Stimulated activated CD4-positive, alpha-beta T cell treated with anti-CD3 and anti-CD28 coated beads, Interleukin-15, amount 100 ng/mL, for 1 hour (primary cell): ENCODE measurements at places on chromosomes 4 and X.

GRCh38 chrX:17397074-17397473 lies 22.1 kb downstream of the NHS start:
- DNase-seq, result no peak

- DNase-seq, result no peak
Measured at GRCh38 chrX:39850630-39851152, 247.1 kb downstream of the BCOR start.

- DNase-seq, result no peak
Measured at GRCh38 chr4:184349283-184350039, 124.9 kb downstream of the IRF2 start.

GRCh38 chr4:155899891-155900290 lies 3.6 kb upstream of the TDO2 start:
- no peak for DNase-seq

GRCh38 chr4:124589786-124590185 lies 122.7 kb downstream of the ANKRD50 start:
- no peak for DNase-seq

DNA sequence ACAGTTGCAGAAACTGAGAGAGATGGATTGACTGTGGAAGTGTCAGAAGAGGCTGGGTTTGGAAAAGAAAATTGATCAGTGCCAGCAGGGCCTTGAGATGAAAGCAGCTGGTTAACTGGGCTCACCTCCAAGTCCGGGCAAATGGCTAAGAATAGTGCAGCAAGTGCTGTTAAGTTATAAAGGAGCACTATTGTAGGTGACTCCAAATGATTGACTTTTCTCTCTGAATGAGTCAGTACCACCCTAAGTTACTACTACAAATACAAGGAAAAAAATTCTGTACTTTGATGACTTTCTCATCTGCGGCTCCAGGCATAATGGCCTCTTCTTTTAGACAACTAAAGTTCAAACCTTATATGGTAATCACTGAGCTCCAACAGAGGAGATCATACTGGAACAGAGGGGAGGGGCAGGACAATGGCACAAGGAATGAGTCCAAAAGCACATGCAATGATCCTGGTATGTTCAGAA lies 733.4 kb upstream of the INTU start:
- DNase-seq, result no peak

GRCh38 chr4:142656178-142656577 lies 189.9 kb downstream of the INPP4B start:
- DNase-seq, result no peak

DNA sequence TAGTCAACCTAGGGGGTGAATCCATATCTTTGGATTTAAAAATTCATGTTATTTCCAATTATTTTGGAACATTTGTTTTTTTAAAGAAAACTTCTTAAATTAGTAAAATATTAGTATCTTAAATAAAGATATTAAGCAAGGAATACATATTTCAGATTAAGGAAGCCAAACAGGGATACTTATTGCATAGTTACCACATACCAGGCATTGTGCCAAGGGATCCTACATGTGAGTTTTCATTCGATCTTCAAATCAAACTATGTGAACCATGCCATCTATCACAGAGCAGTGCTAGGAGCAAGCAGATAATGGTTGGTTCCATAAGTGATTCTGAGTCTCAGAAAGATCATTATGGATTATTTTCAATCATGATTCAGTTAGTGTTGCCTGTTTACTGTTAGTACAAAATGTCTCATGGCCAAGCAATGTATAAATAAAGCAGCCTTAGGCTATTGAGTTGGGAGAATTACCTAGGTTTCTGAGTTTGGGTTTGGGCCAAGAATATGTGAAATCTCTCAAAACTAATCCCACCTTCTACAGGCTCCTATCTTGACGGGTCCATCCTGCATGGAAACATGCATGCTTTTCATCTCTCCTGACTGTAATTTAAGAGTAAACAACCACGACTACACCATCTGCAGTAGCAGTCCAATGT lies 176.7 kb downstream of the NPFFR2 start:
- DNase-seq, result no peak

GRCh38 chrX:48677516-48677915 lies 6.1 kb upstream of the WAS start:
- no peak for DNase-seq

GRCh38 chr4:100299046-100299840 lies 109.0 kb upstream of the DDIT4L start:
- DNase-seq, result no peak

DNA sequence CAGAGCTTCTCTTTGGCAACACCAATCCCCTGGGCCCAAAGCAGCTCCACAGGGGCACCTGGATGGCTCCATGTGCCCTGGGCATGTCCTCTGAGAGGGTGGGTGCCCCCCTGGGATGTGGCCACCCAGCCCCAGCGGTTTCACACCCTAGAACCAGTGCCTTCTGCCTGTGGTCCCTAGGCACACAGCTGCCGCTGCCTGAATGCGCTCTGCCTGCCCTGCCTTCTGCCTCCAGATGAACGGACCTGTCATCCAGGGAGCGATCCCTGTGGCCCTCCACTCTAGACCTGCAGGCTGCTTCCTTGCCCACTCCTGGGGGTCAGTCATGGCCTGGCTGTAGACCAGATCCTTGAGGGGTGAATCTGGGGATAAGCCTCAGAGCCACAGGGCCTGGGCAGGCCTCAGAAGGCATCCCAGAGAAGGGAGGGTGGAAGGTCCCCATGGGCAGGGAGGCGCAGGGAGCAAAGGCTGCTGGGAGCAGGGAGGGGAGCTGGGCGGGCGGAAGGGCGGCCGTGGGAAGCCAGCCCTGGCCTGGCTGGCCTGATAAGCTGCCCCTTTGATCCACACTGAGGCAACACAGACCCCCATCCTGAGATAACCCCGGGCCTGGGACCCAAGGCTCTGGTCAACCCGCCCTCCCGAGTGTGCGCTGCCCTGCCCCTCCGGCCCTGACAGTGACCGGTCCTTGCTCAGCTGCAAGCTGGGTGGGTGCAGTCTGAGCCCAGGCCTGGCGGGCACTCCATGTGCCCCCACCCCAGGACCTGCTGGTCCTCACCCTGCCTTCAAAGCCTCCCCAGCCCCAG lies 8.1 kb upstream of the FGFR3 start:
- no peak for DNase-seq

GRCh38 chrX:12891171-12891570 lies 15.2 kb upstream of the TLR8 start:
- DNase-seq, result no peak

- no peak for DNase-seq
Measured at GRCh38 chr4:122691988-122692387, 40.5 kb upstream of the BBS12 start.

GRCh38 chrX:103480526-103480925 lies 38.8 kb downstream of the RAB40A start:
- no peak for DNase-seq

- DNase-seq, result no peak
Measured at GRCh38 chr4:174292473-174292872, 8.8 kb downstream of the CEP44 start.

- DNase-seq, result no peak
Measured at GRCh38 chr4:67714248-67714583, 13.3 kb upstream of the UBA6 start.

- DNase-seq, result no peak
Measured at GRCh38 chr4:137705171-137705783, 173.0 kb upstream of the PCDH18 start.

- no peak for DNase-seq
Measured at GRCh38 chr4:121898150-121898549, 27.9 kb upstream of the BBS7 start.

- DNase-seq, result peak; percentile 4
Measured at GRCh38 chrX:71282514-71283402, 677 bp upstream of the NONO start.

DNA sequence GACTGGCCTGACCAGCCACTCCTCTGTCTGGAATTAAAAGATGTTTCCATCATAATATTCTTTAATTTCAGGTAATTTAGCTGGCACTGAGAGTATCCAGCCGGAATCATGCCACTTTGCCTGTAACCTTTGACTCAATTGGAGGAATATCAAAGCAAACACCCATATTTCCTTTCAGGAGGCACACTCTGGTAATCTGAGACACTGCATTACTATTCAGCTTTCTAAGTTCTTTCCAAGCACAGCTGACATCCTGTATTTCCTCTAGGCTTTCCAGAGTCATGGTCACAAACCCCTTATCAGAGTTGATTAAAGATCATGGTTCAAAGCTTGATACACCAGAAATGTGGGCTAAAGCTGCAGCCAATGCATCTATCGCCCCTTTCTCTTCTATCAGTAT lies 29.3 kb downstream of the INTS12 start:
- no peak for DNase-seq

- no peak for DNase-seq
Measured at GRCh38 chr4:142818031-142818430, 28.1 kb downstream of the INPP4B start.

- no peak for DNase-seq
Measured at GRCh38 chr4:33160126-33160525, 2440.0 kb downstream of the PCDH7 start.

- DNase-seq, result no peak
Measured at GRCh38 chr4:169410839-169411770, 140.3 kb upstream of the SH3RF1 start.

GRCh38 chr4:159017323-159018026 lies 85.4 kb upstream of the RAPGEF2 start:
- DNase-seq, result no peak

GRCh38 chr4:56575820-56576429 lies 70.3 kb downstream of the ARL9 start:
- no peak for DNase-seq

GRCh38 chr4:69224891-69225290 lies 10.3 kb upstream of the UGT2B11 start:
- DNase-seq, result no peak

DNA sequence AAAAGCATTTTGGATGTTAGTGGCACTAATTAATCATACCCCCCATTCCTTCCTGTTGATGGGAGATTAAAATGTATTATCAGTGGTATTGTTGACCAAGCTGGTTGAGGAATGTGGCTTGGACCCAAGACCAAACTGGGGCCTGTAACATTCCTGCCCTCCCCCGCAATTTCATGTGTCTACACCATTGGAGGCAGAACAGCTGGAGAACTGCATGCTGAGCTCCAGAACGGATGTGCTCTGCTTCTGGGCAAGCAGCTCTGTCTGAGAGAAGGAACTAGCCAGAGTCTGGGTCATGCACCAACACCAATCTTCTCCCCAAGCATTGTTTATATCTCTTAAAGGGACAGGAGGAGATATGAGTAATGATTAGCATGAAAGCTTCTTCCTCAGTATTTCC lies 185.5 kb downstream of the CEP135 start:
- DNase-seq, result no peak

DNA sequence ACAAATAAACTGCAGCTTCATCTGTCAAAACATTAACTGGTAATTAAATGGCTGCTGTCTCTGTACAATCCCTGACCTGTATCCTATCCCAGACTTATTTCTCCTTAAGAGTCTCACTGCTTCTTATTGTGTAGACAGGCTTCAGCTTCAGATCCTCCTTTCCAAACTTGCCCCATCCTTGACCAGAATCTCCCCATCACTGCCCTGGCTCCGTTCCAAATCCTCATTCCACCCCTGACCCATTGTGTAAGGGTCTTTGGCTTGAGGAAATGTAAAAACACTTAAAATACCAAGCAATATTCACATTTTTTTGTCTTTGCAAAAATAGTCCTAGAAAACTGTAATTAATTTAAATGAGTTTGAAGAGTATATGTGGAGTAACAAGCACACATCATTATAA lies 152.6 kb upstream of the VEGFC start:
- DNase-seq, result no peak

GRCh38 chrX:38672646-38673045 lies 111.3 kb downstream of the TSPAN7 start:
- no peak for DNase-seq

DNA sequence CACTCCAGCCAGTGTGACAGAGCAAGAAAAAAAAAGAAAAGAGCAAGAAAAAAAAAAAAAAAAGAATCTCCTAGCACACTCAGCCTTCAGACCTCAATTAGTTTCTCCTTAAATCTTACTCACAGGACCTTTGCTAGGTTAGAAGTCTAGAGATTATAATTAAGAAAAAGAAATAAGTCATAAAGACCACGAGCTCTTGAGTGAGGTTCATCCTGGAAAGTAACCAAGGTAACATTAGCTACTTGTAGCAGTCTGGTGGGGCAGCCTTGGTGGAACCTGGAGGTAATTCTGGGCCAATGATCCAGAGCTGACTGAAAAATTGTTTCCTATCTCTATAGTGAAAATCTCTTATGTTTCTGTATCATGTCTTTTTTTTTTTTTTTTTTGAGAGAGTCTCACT lies 21.2 kb upstream of the DDX3X start:
- no peak for DNase-seq

DNA sequence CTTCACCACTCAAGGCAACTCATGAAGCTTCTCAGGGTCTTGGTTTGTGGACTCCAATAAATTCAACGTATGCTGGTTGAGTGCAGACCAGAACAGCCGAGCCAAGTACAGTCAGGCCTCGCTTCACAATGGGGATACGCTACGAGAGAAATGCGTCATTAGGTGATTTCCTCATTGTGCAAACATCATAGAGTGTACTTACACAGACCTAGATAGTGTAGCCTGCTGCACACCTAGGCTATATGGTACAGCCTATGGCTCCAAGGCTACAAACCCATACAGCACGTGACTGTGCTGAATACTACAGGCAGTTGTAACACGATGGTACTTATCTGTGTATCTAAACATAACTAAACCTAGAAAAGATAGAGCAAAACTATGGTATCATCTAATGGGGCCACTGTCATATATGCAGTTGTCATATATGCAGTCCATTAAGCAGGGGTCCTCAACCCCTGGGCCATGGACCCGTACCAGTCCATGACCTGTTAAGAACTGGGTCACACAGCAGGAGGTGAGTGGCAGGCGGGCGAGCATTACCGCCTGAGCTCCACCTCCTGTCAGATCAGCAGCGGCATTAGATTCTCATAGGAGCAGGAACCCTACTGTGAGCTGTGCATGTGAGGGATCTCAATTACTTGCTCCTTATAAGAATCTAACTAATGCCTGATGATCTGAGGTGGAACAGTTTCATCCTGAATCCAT lies 31.5 kb downstream of the RTL5 start:
- DNase-seq, result no peak

GRCh38 chr4:142901166-142901662 lies 55.1 kb upstream of the INPP4B start:
- DNase-seq, result no peak
